ENCODE measurements at places on chromosomes 16 and 17.
A peak's percentile ranks its signal among the peaks of the same experiment; 100 is the strongest.

DNA sequence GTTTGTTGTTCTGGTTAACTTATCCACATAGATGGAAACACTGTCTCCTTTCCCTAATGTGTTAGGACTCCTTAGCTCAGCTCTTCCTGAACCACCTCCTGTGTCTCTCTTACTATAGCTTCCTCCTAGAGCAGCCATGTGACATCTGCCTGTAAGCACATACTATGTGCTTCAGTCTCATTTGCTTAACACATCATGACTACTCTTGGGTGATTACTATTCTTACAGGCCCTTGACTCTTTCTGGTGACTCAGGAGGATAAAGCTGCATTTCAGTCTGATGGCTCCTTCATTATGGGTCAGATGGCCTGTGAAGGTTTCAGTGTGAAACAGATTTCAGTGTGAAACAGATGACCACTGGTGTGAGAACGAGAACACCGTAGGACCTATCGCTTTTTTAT, 320 bp upstream of the KRTAP4-2 start:
- no peak for DNase-seq

DNA sequence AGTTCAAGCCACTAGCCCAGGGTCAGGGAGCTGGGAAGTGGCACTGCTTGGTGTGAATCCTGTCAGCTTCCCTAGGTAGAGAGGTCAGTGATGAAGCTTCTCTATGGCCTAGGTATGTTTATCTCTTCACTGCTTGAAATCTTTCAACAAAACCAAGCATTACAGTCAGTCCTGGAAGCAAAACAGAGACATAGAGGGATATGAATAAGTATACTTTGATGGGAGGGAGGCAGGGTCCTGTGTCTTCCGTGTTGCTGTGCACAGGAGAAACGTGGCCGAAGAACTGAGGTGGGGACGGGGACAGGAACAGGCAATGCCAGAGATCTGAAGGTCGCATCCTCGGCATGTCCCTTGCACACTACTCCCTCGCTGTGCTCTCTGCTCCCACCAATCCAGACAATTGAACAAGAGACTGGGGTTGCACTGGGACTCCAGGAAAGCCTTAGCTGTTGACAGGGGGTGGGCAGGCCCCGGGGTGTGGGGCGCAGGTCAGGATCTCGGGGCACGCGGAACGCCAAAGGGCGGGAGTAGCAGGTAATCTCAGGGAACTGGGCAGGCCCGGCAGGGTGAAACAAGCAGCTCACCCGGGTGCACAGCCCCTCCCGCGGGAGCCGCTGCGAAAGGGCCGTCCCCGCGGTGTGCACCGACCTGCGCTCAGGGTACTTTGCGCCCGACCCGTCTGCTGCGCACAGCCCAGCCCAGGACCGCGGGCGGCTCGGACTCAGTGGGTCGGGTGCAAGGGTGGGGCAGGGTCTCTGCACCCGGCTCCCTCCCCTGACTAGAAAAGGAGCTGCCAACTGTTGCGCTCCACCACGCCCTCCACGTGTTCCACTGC, at the start of gene MT1H:
MT1H (plus strand) TSS at position 810 of the 835 bp plus-strand sequence. CDS start 71 bp downstream, outside the sequence.
- DNase-seq = no peak

DNA sequence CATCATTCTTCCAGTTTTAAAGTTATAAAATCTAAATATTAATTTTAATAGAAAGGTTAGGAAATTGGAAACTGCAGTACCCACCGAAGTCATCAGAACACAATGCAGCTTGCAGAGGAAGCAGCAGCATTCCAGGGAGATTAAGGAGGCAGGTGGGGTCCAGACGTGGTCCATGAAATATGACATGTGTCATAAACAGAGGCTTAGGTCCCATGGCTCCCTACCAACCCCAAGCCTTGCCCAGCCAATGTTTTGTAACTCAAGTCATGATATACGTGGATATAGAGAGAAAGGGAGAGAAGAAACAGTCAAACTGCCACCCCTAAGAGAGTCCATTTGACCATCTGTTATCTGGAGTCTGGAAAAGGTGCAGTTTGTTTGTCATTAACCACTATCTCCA, 670.0 kb downstream of the TOX3 start:
- DNase-seq = no peak

- no peak for DNase-seq
These were observed 231.4 kb upstream of the RPL38 start for GRCh38 chr17:73972056-73972455.

DNA sequence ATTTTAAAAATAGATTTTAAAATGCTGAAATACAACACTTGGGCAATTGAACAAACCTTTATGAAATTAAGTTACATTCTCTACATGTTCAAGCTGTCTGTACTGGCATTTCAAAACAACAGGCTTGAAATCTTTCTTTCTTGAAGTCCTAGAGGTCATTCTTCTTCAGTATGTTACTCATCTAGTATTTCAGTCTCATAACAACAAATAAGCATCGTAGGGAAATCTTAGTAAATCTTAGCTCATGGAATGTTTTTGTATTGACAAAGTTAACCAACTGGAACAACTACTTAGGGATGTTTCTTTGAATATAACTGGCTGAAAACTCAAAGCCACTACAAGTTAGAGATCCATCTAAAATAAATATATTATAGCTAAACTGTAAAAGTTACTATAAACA, 96.6 kb downstream of the KIF2B start:
- DNase-seq = no peak

DNA sequence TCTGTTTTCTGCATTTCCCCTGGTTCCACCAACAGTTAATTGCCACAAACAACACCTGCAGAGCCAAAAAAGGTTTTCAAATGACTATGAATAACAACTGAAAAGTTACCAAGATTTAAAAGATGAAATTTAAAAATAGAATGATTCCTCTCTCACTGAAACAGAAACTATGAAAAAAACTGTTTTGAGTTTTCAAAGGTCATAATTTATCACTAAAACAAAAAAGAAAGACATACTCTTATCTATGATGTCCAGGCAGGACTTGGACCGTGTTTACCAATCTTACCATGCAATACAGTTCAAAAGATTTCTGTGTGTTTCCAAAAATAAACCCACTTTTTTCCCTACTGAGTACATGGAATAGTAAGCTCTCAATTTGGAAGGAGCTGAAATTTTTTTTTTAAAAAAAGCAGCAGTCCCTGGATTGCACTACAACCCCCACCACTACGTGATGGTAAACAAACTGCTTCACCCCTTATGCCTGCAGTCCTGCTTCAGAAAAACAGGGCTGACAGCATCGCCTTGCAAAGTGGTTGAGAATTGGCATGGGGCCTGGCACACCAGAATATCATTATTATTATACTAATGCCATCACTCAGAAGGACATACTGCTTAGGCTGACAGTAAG, 8.5 kb downstream of the TXNDC11 start:
- peak; percentile 30 for DNase-seq

DNA sequence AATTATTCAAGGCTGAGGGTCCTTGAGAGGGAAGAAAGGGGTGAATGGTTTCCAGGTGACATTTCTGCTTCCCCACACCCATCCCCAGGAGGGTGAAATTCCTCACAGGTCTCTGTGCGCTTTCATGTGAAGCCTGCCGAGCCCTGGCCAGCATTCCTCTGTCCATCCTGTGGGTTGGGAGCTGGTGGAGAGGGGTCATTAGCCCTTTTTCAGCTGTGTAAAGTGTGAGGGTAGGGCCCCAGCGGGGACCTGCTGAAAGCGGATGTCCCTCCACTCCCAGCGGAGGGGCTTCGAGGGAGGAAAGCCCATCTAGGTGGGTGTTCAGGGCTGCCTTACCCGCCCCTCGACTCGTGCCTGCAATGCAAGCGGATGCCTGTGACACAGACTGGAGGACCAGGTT, 53.3 kb upstream of the DLX4 start:
- DNase-seq = no peak

Measured in activated CD4-positive, alpha-beta T cell treated with anti-CD3 and anti-CD28 coated beads, Interleukin-2, Interleukin-4, amounts not matched to agents 100 ng/mL and 50 ng/mL, durations not matched to agents 16 hours and 8 hours (primary cell).